Hair follicle dermal papilla cell (primary cell): ENCODE measurements at places on chromosomes 13 and 19. TPM values are rescaled to one million over a fixed set of nuclear protein-coding genes. Genes with fewer than 3 reads are reported as not detected.

The IGFLR1 gene
- 0.73 and 0.97 TPM in 2 replicates for total RNA-seq

The TTYH1 gene
- total RNA-seq = not detected in 2 replicates

The RNU6-9 gene
- not detected in 2 replicates for total RNA-seq

The ZNF880 gene
- total RNA-seq = 24.2 and 27.6 TPM in 2 replicates

The ILF3 gene
- 90.0 and 112 TPM in 2 replicates for total RNA-seq

The PCSK4 gene
- 2.3 and 2.8 TPM in 2 replicates for total RNA-seq

The KLK8 gene
- total RNA-seq = 0.16 and 0.49 TPM in 2 replicates

The TEX26 gene
- not detected in 2 replicates for total RNA-seq

The ZNF441 gene
- 10.8 and 11.8 TPM in 2 replicates for total RNA-seq

The ZNF543 gene
- 10.9 and 13.8 TPM in 2 replicates for total RNA-seq

The PRMT1 gene
- 186 and 192 TPM in 2 replicates for total RNA-seq

The NXNL1 gene
- not detected in 2 replicates for total RNA-seq

The SH3GL1 gene
- total RNA-seq = 104 and 122 TPM in 2 replicates

The NOVA2 gene
- not detected in 2 replicates for total RNA-seq

The C5AR2 gene
- total RNA-seq = 0.32 and 0.49 TPM in 2 replicates

The PSG2 gene
- 0.65 and 2.4 TPM in 2 replicates for total RNA-seq

The PLPPR2 gene
- 24.2 and 26.5 TPM in 2 replicates for total RNA-seq

The SIGLEC11 gene
- not detected in 2 replicates for total RNA-seq

The DHDH gene
- total RNA-seq = not detected in 2 replicates

The SLC17A7 gene
- total RNA-seq = 0.16 and 0.36 TPM in 2 replicates

The ZNF665 gene
- 5.2 and 7.5 TPM in 2 replicates for total RNA-seq

The IGSF23 gene
- not detected in 2 replicates for total RNA-seq

The SLC46A3 gene
- total RNA-seq = 6.6 and 8.4 TPM in 2 replicates

The ZNF540 gene
- 0.49 TPM in 2 replicates for total RNA-seq

The PDX1 gene
- total RNA-seq = not detected in 2 replicates

The CGB5 gene
- 0.16 TPM in 1 of 2 replicates, not detected in the other for total RNA-seq

The UBE2L5 gene
- 0.85 TPM in 1 of 2 replicates, not detected in the other for total RNA-seq

The CD33 gene
- total RNA-seq = not detected in 2 replicates

The ZNF577 gene
- total RNA-seq = 5.2 and 6.8 TPM in 2 replicates

The PDS5B gene
- total RNA-seq = 26.8 and 38.3 TPM in 2 replicates

The LHB gene
- 0.49 and 0.61 TPM in 2 replicates for total RNA-seq

The TEAD2 gene
- 36.8 and 42.8 TPM in 2 replicates for total RNA-seq

The PRR36 gene
- not detected in 2 replicates for total RNA-seq

The GFY gene
- total RNA-seq = not detected in 2 replicates
